ENCODE measurements at places on chromosomes 13 and 19.

DNA sequence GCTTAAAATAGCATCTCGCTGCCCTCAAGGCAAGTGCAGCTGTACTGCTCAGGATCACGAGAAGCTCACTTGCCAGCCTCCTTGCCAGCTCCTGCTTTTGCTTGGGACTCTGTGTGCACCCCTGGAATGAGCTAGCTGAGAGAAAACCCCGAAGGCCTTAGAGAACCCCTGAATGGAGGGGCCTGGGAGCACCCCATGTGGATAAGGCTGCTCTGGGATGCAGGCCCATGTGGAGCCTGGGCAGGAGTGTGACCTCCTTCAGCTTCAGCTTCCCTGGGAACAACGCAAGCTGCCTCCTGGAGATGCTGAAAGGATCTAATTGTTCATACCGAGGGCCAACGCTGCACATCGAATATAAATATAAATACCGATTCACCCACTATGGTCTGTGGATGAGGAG, 109.2 kb downstream of the HSPH1 start:
- DNase-seq = no peak

GRCh38 chr19:18684642-18684993, 1.1 kb downstream of the CRTC1 start:
- no peak for DNase-seq

GRCh38 chr19:48190288-48190884, 19.9 kb downstream of the ZSWIM9 start:
- peak; percentile 90 for DNase-seq

- DNase-seq = no peak
These were observed 2.4 kb downstream of the MARK4 start for GRCh38 chr19:45253396-45254027.

GRCh38 chr13:40536443-40537113, 129.9 kb downstream of the FOXO1 start:
- no peak for DNase-seq

- no peak for DNase-seq
These were observed 1.7 kb downstream of the INTS6 start for GRCh38 chr13:51451134-51451466.

DNA sequence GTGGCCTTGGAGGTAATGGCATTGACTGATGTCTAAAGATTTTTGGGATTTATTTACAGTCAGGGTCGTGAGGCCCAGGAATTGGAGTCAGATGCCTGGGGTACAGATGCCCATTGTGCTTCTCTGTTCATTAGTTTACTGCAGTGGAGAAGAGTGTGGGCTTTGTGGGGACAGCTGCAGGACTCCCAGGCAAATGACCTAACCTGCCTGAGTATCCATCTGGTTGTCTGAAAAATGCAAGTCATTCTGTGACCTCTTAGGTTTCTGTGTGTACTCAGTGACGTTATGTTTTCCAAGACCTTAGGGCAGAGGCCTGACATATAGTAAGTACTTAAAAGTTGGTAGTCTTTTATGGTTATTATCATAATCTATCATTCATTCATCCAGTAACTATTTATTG, 60.5 kb downstream of the SPATA13 start:
- no peak for DNase-seq

DNA sequence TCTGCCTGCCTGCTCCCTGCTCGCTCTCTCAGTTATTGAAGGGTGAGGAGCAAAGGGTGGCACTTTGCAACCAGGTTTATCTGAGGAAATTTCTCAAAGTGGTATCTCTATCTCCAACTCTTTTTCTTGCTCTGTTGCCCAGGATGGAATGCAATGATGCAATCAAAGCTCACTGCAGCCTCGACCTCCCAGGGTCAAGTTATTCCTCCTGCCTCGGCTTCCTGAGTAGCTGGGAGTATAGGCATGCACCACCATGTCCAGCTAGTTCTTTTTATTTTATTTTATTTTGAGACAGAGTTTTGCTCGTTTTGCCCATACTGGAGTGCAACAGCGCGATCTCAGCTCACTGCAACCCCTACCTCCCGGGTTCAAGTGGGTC, 4.9 kb downstream of the ACTMAP start:
- no peak for DNase-seq

GRCh38 chr19:44875666-44876451, 15.2 kb upstream of the TOMM40 start:
- DNase-seq = no peak

DNA sequence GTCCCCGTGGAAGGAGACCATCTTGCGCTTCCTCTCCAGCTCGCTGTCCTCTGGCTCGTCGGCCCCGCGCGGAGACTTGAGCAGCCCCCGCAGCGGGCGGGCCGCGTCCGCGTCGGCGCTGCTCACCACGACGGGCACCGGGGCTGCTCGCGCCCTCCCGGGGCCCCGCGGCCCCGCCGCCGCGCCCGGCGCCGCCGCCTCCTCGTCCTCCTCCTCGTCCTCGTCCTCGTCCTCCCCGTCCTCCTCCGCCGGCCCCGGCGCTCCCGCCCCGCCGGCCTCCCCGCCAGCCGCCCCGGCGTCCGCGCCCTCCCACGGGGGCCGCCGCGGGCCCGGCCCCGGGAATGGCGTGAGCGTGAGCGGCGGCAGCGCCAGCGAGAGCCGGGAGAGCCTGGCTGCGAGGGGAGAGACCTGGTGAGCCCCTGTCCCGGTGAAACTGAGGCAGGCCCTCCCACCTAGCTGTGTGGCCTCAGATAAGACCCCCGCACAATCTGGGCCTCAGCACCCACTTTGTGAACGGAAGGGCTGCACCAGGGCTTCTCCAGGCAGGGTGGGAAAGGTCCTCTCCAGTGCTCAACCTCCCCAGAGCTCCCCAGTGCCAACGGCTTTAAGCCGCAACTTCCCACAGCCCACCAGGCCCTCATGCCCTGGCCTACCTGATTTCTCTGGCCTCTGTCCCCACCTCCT, 17.8 kb downstream of the LMTK3 start:
- DNase-seq = no peak

DNA sequence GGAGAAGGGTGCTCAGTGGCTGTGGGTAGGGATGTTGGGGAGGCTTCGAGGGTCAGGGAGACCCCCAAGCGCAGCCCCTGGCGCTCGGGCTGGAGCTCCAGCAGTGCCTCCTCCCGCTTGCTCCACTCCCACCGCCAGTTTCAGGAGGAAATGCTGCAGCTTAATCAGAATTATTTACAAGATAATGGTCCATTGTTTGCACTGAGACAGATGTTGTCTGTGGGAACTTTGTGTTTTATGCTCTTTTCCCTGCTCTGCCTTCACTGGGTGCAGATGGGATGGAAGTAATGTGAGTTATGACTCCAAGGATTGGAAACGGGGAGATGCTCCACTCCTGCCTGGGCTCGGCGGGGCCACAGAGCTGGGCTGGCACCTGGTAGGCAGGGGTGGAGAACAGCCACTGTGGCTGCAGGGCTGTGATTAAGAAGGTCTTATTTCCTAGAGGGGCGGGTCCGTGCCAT, 192.4 kb downstream of the ZNF536 start:
- no peak for DNase-seq

- DNase-seq = no peak
These were observed 11.4 kb downstream of the ZNF331 start for GRCh38 chr19:53549340-53549739.

- DNase-seq = no peak
These were observed 51.1 kb downstream of the LMO7 start for GRCh38 chr13:75687150-75687763.

DNA sequence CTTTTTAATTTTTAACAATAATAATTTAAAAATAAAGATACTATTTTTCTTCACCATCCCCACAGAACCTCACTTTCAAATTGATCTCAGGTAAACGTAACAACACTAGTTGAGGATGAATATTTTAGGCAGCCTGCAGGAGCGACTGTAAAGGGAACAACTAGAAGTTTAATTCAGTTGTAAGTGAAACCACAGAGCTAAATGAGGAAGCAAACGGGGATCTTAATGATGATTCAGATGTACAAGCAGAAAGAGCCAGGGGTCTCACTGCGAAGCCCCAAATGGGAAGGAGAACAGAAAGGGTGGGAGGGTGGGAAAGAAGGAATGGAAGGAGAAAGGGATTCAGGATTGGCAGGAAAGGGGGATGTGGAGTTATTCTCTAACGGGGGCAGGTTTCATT, 54.6 kb upstream of the RAP2A start:
- no peak for DNase-seq

DNA sequence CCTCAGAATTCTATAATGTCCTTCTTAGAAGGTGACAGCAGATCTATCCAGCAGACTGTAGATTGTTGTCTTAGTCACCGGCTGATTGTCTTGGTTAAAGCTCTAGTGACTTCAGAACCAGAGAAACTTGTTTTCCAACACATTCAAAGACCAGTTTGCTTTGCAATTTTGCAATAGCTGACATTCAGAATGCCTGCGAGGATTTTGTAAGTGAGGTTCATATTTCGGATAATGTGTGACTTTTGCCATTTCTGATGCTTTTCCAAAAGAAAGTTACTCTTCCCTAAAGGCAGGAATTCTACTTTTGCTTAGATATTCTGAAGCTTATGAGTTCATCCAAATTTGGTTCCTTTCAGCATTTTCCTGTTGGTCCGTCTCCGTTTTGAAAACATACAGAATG, 13.2 kb downstream of the SPINT2 start:
- no peak for DNase-seq

DNA sequence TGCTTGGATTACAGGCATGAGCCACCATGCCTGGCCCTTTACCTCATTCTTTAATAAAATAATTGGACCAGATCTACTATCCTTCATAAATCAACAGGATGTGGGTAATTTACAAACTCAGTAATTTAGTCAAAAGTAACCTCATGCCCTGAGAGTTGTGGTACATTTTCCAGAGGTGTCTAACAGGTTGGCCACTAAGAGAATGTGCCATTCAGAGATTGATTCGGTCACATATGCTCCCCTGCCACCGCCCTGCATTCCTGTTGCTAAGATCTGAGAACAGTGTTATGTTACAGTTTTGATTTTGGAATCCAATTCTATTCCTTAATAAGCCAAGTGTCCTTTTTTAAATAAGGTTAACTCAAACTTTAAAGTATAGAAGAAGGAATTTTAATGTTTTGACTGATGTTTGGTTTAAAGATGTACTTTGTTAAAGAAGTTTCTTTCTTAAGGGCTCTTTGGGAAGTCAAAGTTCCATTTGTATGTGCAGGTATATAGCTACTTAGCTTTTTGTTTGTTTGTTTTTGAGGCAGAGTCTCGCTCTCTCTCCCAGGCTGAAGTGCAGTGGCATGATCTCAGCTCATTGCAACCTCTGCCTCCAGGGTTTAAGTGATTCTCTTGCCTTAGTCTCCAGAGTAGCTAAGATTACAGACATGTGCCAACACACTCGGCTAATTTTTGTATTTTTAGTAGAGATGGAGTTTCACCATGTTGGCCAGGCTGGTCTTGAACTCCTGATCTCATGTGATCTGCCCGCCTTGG, 29.2 kb downstream of the PHF11 start:
- DNase-seq = no peak

GRCh38 chr19:45906221-45906620, 3.8 kb upstream of the MYPOP start:
- no peak for DNase-seq

- no peak for DNase-seq
These were observed 15.8 kb downstream of the AKT2 start for GRCh38 chr19:40269216-40269940.

- no peak for DNase-seq
These were observed 844 bp downstream of the ARRDC2 start for GRCh38 chr19:18008814-18009213.

DNA sequence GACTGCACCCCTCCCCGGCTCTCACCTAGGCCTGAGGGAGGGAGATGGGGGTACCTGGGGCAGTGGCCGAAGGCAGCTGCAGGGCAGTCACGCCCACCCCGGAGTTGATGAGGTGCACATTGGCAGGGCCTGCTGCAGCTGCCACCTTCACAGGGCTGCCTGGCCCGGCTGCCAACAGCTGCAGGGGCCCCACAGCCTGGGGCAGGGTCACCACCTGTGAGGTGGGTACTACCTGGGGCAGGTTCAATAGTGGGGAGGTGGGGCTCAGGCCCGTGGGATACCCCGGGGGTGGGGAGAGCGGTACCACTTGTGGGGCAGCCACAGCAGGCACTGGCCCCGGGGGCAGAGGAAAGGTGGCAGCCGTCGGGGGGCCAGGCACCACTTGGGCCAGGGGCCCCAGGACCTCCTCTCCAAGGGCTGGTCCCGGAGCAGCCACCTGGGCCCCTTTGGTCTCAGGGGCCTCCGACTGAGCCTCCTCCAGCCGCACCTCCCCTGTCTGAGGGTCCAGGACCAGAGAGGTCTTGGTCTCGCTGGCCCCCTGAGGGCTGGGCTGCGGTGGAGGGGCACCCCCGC, 2.7 kb downstream of the SIX5 start:
- no peak for DNase-seq

DNA sequence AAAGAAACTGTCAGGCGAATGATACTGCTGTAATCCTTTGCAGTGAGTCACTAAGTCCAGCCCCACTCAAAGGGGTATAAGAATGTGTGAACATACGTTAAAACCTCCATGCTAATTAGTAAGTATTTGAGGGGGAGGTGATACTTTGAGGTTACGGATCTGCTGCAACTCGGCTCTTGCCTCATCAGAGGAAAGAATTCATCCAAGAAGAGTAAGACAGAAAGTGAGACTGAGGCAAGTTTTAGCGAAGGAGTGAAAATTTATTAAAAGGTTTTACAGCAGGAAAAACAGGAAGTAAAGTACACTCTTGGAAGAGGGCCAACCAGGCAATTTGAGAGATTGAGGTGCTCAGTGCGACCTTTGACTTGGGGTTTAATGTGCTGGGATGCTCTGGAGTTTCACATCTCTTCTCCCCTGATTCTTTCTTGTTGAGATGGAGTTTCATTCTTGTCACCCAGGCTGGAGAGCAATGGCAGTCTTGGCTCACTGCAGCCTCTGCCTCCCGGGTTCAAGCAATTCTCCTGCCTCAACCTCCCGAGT, 9.8 kb downstream of the CLEC4M start:
- DNase-seq = no peak

DNA sequence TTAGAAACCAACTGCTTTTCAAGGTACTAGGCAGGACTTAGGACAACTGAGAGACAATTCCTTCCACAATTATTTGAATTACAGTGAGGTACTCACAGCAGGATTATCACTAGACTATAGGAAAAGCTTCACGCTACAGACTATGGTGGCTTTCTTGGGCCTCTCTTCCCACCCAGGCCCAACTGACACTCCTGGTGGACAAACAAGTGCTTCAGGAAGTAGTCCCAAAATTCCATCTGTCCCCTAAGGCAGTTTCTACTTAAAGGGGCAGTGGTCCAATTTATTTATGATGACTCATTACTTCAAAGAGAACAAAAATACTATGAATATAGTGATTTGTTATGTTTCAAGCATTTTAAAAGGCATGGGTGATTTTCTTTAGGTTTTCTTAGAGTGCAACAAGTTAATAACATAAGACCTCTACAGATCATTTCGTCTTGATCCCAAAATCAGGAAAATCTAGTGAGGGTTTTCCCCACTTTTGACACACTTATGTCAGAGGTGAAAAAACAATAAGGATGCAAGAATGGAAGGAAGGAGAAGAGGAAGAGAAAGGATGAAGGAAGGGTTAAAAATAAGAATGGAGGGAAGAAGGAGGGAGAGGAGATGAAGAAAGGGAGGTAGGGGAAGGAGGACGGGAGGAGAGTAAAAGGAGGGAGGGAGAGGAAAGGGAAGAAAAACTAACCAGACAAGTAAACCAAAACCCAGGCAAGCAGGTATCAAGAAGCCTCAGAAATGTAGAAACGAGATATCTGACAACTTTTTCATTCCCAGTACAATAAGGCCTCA, 100.7 kb downstream of the SERP2 start:
- DNase-seq = no peak

GRCh38 chr19:51359294-51359693, 6.9 kb downstream of the ETFB start:
- no peak for DNase-seq

Data from NCI-H446 (cell line).